ENCODE measurements at places on chromosomes 2 and 18.

GRCh38 chr18:51398104-51398503, 200.6 kb upstream of the MEX3C start:
- DNase-seq = no peak

DNA sequence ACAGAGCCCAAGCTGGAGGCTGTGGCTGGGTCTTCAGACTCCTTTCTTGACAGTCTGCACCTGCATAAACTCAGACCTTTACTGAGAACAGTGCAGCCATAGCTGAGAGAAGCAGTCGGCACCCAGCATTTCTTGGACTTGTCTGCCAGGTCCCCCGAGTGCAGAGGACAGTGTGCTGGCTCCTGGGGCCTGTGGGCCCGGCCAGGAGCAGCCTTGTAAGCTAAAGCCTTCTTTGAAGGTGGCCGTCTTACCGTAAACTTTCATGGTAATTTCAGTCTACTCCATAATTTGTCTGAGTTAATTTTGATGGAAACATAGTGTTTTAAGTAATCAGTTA, 70.9 kb downstream of the LRRFIP1 start:
- DNase-seq = no peak

DNA sequence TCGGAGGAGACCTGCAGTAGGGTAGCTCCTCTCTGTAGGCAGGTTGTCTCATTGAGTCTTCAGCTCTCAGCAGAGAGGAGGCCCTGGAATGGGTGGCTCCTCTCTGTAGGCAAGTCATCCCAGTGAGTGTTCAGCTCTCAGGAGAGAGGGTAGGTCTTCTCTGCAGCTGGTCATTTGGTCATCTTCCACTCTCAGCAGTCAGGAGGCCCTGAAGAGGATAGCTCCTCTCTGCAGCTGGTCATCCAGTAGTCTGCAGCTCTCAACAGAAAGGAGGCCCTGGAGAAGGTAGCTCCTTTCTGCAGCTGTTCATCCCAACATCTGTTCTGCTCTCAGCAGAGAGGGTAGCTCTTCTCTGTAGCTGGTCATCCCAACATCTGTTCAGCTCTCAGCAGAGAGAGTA, 26.0 kb upstream of the RUFY4 start:
- no peak for DNase-seq

DNA sequence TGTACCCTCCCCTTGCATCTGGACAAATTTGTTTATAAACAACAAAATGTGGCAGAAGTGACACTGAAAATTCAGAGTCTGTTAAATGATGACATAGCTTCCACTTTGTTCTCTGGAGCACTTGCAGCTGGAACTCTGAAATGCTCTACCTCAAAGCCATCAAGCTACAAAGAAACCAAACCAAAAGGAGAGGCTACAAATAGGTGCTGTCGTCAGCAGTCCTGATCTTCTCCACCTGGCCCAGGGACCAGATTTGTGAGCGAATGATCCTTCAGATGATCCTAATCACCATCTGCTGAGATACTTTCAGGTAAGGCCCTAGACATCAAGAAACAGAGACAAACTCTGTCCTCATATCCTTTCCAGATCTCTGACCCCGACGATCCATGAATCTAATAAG, 27.9 kb upstream of the PAIP2B start:
- no peak for DNase-seq

DNA sequence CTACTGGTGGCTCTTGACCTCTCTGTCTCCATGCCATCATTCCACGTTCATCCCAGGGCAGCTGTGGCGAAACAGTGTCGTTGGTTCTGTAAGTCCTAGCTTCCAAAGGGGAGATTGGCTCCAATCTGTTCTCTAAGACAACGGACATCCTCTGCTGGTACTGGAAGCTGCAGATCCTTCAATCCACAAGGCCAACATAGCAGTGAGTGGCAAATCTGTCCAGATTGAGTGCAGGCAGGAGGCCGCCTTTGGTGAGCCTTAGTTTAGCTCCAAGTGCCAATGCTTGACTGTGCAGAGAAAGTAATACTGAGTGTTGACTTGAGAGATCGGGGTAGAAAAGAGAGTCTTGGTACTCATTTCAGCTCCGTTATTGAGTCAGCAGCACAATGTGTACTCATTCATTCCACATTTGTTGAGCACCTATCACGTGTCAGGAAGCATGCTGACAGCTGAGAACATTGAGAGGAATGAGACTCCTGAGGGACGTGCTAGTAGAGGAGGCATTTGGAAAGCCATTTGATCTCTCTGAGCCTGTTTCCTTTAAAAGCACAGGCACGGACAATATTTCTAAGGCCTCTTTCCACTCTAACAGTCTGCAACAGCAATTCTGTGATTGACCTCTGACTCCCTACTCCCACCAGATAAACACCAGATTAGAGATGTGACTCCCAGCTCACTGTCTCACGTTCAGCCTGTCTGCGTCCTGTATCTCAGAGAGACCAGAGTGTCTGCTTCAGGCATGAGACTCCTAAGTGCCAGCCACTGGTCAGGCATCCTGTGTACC, 306.0 kb downstream of the CLIP4 start:
- no peak for DNase-seq

DNA sequence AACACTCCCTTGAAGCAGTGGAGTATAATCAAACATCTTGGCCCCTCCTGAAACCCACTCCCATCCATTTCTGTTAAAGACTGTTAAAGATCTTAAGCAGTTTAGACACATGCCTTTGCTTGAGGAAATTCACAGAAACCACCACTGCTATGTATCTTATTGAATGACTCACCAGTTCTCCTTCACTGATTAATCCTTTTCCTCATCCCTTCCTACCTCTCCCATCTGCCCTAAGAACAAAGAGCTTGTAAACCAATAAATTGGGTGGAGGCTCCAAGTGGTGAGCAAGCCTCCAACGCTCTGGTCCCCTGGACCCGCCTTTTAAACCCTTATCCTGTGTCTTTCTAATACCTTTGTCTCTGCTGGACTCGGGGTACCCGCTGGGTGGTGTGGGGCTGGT, 746.1 kb downstream of the LRP1B start:
- no peak for DNase-seq

- DNase-seq = no peak
These were observed 41.6 kb downstream of the ZBTB14 start for GRCh38 chr18:5253910-5254309.

GRCh38 chr2:207458582-207458981, 71.2 kb upstream of the CREB1 start:
- DNase-seq = no peak

DNA sequence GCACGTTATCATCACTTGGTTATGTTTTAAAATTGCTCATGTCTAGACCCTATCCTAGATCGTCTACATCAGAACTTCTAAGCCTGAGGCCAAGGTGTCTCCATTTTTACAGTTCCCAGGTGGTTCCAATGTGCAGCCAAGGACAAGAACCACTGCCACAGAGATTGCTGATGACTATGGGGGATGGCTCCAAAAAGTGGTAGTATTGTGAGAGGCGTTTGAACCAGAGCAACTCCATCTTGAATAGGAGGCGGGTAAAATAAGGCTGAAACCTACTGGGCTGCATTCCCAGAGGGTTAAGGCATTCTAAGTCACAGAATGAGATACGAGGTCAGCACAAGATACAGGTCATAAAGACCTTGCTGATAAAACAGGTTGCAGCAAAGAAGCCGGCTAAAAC, 212.6 kb upstream of the FBXO11 start:
- DNase-seq = no peak

DNA sequence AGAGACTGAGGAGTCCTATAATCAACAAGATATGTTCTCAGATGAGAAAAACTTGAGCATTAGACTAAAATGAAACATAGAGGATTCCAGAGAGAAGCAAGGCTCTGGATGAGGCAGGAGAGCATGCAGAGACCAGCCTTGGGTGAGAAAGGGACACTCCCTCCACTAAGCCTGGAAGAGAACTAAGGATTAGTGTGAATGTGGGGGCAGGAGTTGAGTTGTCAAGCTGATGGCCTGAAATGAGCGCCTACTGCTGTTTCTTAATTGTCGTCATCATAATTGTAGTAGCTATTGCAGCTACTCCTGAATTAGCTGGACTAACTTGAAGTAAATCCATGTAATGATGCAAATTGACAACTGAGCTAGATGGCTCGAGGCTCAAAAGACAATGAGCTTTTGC, 114.1 kb downstream of the PKP4 start:
- no peak for DNase-seq

Data from stimulated activated CD4-positive, alpha-beta T cell treated with anti-CD3 and anti-CD28 coated beads, Interleukin-12 subunit alpha, Interleukin-12 subunit beta, amount 100 ng/mL, for 24 hours (primary cell).